ENCODE measurements at places on chromosomes 4 and X.

- no peak for DNase-seq
Measured at GRCh38 chrX:21989384-21989783, 42.7 kb upstream of the PHEX start.

DNA sequence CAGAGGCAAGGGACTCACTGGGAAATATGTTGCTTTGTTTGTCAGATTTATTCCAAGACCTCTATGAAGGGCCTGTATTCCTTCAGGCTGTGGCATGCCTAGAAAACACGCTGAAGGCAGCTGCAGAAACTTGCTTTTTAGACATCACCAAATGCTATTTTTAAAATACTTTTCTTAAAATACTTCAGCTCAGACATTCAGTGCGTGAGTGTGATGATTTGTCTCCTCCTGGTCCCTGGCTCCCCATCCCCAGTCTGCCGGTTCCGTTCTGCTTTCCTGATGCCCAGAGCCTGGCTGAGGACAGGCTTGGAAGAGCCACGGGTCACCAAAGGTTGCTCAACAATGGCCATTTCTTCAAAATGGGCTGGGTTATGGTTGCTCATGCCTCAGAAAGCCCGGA, 55.0 kb downstream of the PSAPL1 start:
- no peak for DNase-seq

- no peak for DNase-seq
Measured at GRCh38 chr4:85274955-85275354, 200.0 kb upstream of the ARHGAP24 start.

- DNase-seq: no peak
Measured at GRCh38 chrX:11755724-11756123, 2.3 kb upstream of the MSL3 start.

- no peak for DNase-seq
Measured at GRCh38 chr4:154029171-154029570, 240.3 kb upstream of the SFRP2 start.

GRCh38 chr4:158534727-158535126, 13.0 kb downstream of the RXFP1 start:
- DNase-seq: no peak

DNA sequence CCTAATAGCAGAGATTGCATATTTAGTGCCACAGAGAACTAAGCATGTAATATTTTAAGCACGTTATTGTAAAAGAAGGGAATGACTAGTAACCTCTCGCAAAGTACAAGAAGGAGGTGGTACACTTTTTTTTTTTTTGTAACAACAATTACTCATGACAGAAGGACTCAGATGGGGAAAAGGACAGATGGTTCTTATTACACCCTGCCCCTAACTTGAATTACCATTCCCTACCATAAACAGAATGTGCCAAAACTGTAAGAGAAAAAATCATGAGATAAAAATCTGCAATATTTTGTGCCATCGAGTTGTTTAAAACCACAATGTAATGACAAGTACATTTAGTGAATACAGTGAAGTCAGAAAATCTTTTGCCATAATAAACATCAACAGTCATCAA, 33.0 kb upstream of the RAPGEF2 start:
- no peak for DNase-seq

DNA sequence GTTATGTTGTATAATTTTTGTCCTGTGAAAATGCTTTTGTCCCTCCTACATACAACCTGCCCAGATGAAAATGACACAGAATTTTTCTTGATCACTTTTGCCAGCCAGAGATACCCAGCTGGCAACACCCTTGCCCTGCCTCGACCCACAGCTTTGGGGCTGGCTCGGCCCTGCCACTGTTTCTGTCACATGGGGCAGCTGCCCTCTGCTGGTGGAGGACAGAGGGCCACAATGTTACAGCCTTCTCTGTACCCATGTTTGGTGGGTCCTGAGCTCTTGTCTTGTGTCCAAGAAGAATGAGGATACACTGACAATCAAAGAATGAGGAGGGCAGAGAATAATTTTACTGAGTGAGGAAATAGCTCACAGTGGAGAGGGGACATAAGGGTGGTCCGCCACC, 31.1 kb downstream of the BMP15 start:
- no peak for DNase-seq

- no peak for DNase-seq
Measured at GRCh38 chr4:174521800-174522182, 497 bp downstream of the HPGD start.

GRCh38 chr4:7295197-7295910, 103.0 kb downstream of the SORCS2 start:
- no peak for DNase-seq

DNA sequence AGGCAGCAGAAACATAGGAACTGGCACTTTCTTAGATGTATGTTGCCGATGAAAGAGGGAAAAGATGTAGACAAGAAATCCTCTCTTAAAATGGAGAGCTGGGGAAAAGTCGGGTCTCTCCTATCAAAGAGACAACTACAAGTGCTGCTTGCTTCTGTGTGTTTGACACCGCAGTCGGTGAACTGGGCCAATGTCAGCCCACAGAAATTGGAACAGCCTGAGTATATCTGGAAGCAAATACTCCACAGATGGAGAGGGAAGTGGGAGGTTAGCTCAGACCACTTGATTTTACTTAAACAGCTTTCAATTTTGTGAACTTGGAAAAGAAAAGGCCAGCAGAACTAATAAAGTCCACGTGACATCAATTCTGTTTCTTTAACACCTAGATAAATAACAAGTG, 230.9 kb upstream of the FAT1 start:
- no peak for DNase-seq

DNA sequence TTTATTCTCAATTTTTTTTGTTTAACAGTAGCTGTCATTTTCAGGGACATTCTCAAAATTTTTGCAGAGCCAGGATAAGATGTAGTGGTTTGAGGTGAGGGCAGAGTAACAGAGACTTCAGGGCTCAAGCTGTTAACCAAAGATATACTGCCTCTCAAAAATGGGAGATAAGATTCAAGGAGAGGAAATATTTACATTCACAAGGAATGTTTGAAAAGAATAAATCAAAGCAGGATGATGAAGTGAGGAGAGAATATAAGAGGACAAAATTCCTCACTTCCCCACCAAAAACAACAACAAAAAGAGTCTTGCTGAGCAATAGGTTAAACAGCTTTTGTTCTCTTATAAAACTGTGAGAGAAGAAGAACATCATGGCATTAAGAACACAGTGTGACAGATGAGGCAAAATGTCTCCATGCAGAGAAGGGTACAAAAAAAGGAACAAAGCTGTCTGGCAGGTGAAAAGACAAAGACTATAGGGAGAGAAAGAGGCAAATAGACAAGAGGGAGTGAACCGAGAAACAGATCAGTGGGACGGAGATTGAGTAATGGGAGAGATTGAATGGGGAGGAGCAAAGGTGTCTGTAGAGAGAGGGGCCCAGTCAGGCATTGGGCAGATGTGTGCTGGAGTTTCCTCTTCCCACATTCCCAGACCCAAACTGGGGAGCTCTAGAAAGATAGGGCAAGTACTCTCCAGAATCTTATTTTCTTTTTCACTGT, 106.1 kb upstream of the TMEM150C start:
- DNase-seq: peak; percentile 60

- no peak for DNase-seq
Measured at GRCh38 chr4:46980851-46981250, 12.5 kb downstream of the GABRA4 start.

- DNase-seq: peak; percentile 29
Measured at GRCh38 chr4:121370729-121371325, 10.0 kb downstream of the QRFPR start.

- DNase-seq: no peak
Measured at GRCh38 chrX:1059576-1060561, 152.6 kb downstream of the CRLF2 start.

GRCh38 chrX:100635989-100636320, 651 bp downstream of the TSPAN6 start:
- no peak for DNase-seq

DNA sequence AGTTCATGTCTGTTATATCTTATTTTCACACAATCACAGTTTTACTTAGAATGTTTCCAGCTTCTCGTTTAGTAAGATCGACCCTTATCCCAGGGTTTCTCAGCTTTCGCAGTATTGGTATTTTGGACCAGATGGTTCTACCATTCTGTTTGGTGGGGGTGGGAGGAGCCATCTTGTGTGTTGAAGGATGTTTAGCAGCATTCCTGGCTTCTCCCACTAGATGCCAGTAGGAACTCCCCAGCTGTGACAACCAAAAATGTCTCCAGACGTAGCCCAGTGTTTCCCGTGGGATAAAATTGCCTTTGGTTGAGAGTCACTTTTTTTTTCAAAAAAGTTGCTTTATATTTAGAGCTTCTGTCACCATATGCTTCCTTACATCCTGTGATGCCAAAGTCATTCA, 90.9 kb upstream of the TLR2 start:
- peak; percentile 16 for DNase-seq

- no peak for DNase-seq
Measured at GRCh38 chrX:1720836-1721235, 106.0 kb downstream of the ASMT start.

DNA sequence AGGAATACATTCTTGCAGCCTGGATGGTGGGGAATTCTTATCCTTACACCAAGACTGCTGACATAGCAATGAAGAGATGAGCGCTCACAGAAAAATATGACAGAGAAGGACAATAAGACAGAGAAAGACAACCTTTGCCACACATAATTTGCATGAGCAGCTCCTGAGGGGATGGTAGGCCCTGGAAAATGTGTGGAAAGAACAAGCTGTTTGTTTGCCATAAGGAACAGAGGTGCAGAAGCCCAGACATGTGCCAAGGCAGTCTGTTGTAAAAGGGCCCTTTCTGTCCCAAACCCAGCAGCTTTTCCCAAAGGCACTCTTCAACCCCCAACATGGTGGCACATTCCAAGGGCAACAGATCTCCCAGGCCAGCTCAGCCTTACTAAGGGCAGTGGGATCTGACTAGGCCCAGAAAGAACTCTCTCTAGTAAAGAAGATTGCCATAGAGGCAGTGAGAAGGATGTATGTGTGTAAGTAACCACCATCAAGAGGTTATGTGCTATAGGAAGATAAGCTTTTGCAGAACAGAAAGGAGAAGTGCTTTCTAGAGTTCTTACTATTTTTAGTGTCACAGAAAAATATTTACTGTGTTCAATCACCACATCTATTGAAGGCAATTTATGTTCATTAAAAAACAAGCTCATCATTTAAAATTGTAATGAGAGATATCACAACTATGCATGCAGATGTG, 287.0 kb upstream of the RASGEF1B start:
- no peak for DNase-seq

DNA sequence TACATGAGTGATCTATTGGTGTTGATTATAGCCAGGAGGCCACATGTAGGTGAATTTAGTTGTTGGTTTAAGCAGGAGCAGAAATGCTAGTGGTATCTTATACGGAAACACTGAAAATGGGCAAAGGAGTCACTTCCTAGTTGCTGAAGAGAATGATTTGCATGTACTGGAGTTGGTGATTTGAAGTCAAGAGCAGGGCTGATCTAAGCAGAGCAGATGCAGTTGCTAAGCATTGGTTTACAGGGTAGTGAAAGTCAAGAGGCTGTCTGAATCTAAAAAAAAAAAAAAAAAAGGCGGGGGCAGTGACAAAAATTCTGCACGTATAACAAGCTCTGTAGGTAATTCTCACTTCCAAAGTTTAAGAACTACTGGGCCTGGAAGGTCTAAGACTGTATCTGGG, 90.4 kb upstream of the HPRT1 start:
- DNase-seq: no peak

- DNase-seq: no peak
Measured at GRCh38 chr4:38832624-38833528, 23.7 kb downstream of the TLR6 start.

GRCh38 chr4:153217440-153217839, 13.2 kb downstream of the TRIM2 start:
- peak; percentile 56 for DNase-seq

- no peak for DNase-seq
Measured at GRCh38 chrX:1464971-1465285, 12.2 kb upstream of the ASMTL start.

- DNase-seq: peak; percentile 2
Measured at GRCh38 chrX:138128027-138128671, 562.2 kb downstream of the ZIC3 start.

DNA sequence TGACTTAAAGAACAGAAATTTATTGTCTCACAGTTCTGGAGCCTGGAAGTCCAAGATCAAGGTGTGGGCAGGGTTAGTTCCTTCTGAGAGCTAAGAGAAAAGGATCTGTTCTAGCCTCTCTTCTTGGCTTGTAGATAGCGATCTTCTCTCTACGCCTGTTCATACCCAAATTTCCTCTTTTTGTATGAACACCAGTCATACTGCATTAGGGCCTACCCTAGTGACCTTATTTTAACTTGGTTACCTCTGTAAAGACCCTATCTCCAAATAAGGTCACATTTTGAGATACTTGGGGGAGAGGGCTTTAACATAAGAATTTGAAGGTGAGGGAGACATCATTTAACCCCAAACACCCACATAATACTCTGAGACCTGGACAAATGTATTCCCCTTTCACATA, 55.6 kb upstream of the SPP1 start:
- no peak for DNase-seq

GRCh38 chrX:151977009-151977408, 2.5 kb upstream of the GABRE start:
- DNase-seq: no peak

GRCh38 chr4:53228036-53228435, 137.8 kb downstream of the SCFD2 start:
- no peak for DNase-seq

DNA sequence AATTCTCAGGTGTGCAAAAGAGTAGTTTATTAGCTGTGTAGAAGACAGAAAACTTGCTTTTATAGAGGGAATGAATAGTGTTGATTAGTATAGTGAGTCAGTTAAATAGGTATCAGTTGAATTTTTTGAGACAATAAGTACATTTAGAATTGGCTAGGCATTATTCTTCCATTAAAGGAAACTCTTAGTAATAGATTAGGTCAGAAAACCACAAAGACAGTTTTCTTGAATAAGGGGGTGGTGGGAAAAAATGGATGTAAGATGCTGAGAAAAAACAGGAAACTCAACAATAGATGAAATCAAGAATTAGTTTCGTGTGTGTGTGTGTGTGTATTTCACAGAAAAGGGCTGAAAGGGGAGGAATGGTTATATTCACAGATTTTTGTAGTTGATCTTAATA, 16.8 kb downstream of the CD38 start:
- DNase-seq: no peak

GRCh38 chrX:19899217-19899788, 11.9 kb upstream of the SH3KBP1 start:
- no peak for DNase-seq

GRCh38 chr4:13703096-13703495, 75.6 kb upstream of the BOD1L1 start:
- no peak for DNase-seq

- peak; percentile 6 for DNase-seq
Measured at GRCh38 chr4:102037566-102037965, 247.0 kb downstream of the BANK1 start.

DNA sequence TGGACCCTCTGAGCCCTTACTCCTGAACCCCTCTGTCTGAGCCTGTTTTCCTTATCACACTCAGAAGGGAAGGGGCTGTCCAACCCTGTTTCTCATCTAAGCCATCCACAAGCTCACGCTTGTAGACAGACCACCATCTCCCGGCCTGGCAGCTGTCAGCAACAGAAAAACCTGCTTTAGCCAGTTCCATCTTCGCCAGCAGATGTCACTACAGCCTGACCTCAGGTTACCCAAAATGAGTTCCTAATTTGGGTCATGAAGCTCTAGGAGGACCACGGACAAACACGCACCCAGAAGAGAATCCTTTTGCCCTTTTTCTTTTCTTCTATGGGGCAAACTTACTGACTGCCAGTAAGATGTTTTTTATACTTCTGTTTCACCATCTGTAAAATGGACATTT, 445.4 kb downstream of the BCOR start:
- DNase-seq: no peak
